ENCODE measurements at places on chromosomes 13 and 19.

DNA sequence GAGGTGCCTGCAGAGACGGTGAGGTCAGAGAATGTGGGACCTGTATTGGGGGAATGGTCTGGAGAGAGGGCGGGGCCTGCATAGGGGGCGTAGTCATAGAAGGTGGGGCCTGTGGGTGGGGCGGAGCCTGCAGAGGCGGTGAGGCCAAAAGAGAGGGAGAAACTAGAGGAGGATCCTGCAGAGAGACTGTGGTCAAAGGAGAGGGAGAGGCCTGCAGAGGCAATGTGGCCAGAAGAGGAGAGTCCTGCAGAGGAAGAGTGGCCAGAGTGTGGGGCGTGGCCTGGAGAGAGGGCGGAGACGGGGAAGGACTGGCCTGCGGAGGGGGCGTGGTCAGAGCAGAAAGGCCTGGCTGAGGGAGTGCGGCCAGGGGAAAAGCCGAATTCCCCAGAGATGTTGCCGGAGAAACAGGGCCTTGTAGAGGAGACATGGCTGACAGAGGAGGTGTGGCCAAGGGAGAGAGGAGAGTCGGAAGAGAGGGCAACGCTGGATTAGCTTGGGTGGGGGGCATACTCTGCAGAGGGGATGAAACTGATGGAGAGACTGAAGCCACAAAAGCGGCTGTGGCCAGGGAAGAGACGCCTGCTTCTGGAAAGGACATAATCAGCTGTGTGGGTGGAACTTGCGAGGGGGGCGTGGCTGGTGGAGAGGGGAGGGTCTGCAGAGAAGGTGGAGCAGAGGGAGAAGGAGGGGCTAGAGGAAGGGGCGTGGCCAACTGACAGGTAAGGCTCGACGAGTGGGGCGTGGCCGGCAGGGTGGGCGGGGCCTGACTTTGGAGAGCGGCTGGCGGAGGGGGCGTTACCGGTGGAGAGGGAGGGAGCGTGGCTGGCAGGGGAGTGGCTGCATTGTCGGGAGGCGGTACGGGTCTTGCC, 2.5 kb downstream of the PRR36 start:
- DNase-seq = peak; percentile 56

DNA sequence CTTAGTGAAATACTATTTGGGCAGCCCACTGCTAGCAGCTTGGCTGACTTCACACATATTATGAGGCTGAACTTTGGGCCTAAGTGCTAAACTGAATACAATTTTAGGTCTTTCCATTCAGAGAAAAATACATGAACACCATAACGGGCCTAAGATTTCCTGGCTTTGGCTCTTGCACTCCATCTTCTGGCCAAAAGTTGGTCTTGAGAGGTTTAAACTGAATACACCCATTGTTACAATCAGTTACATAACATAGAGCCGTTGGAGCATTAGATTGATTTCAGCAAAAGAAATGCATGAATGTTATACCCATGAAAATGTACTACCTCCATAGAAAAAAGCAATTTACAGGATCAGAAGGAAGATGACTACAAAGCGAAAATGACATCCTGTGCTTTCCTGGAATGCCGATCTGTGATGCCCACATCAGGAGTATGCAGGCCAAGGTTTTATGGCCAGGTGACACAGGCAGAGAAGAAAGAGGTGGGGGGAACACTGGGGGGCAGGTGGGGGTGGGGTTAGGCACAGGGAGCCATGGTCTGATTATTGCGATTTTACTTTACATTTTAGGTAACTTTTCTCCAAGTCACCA, 11.1 kb upstream of the SHISA2 start:
- no peak for DNase-seq

DNA sequence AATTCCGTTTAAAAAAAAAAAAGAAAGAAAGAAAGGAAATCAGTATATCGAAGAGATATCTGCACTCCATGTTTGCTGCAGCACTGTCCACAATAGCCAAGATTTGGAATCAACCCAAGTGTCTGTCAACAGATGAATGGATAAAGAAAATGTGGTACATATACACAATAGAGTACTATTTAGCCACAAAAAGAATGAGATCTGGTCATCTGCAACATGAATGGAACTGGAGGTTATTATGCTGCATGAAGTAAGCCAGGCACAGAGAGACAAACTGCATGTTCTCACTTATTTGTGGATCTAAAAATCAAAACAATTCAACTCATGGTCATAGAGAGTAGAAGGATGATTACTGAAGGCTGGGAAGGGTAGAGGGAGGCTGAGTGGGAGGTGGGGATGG, 16.3 kb downstream of the ZNF565 start:
- no peak for DNase-seq

DNA sequence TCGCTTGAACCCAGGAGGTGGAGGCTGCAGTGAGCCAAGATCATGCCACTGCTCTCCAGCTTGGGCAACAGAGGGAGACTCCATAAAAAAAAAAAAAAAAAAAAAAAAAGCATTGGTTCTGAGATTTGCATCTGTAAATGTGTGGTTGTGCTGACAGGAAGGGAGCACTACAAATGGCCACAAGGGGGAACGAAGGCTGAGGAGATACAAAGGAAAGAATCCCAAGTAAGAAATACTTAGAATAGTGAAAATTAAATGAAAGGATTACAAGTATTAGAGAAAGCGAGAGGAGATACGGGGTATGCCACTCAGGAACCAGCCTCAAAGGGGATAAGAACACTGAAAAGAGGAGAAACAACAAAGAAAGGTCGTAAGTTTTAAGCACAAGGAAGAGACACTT, 284.9 kb downstream of the KLF12 start:
- DNase-seq = no peak

GRCh38 chr13:27306364-27306763, 35.7 kb downstream of the RASL11A start:
- DNase-seq = no peak

- DNase-seq = no peak
Observed at GRCh38 chr13:22193070-22193469, 522.2 kb downstream of the FGF9 start.

- no peak for DNase-seq
Observed at GRCh38 chr19:18441804-18442788, 4.2 kb upstream of the ISYNA1 start.

GRCh38 chr13:21800837-21801616, 130.2 kb downstream of the FGF9 start:
- no peak for DNase-seq

DNA sequence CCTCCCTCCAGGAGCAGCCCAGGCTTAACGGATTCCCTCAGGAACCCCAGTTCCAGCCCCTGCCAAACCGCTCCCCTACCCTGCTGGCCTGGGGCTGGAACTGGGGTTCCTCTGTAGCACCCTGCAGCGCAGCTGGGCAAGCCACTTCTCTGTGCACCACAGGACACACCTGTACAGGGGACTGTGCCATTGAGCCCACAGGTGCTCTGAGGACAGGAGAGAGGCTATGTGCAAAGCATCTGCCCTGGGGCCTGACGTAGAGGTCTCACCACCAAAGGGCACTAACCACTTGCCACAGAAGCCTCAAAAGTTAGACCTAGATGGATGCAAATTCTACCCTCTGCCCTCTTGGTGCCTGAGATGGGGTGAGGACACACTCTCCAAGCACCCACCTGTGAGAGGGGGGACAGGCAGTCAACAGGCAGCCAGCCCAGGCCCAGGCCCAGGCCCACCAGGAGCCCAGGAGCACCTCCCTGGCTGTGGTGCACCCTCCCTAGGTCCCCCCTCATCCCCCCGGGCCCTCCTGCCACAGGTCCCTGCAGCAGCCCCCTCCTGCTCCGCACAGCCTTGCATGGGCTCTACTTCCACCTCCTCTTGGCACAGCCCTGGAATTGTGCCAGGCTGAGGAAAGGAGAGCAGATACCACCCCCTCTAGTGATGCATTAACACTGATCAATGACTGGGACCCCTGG, 27.6 kb upstream of the SLC35E1 start:
- DNase-seq = no peak

GRCh38 chr13:102333320-102334198, 68.3 kb downstream of the FGF14 start:
- no peak for DNase-seq

DNA sequence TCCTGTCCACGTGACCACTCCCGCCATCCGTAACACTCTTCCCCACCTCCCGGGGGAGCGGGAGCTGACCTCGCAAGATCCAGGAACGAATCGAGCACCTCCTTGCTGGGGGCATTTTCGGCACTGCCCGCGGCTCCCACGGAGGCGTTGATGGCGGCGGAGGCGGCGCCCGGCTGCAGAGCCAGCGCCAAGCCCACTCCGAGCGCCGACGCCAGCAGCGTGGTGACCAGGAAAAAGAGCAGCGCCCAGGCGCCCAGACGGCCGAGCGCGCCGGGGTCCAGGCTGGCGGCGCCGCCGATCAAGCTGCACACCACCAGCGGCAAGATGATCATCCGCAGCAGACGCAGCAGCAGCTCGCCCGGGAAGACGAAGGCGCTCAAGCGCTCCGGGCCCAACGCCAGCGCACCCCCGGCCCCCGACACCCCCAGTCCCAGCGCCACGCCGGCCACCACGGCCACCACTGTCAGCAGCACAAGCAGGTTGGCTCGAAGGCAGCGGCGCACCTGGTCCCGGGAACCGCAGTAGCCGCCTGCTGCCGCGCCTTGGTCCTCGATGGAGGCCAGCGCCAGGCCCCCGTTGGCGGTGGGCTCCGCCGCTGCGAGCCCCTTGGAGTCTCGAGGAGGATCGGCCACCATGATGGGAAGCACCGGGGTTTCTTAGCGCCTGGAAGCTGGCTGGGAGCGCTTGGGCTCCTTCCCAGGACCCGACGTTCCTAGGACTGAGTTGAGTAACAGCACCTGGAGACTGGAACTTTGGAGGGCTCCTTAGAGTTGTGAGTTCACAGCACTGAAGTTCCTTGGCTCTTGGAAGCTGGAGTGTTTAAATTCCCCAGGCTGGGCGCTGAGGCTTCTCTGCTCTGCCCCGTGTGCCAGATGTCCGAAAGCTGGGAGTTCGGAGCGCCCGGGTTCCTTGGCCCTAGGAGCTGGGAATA, 798 bp downstream of the SLC1A5 start:
- no peak for DNase-seq

DNA sequence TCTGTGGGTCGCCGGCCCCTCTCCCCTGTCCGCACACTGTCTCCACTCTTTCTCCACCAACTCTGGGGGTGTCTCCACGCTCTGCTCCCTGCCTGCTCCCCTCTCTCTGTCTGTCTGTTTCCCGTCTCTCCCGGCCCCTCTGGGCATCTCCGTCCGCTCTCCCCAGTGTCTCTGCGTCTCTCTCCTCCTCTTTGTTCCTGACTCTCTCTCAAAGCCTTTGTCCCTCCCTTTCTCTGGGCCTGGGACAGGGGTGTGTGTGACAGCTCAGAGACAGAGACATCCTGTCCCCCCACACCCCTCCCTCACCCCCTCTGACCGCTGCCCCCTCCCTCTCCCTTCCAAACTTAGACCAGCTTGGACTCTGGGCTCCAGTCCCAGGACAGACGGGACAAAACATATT, 668 bp upstream of the SBK3 start:
- no peak for DNase-seq

DNA sequence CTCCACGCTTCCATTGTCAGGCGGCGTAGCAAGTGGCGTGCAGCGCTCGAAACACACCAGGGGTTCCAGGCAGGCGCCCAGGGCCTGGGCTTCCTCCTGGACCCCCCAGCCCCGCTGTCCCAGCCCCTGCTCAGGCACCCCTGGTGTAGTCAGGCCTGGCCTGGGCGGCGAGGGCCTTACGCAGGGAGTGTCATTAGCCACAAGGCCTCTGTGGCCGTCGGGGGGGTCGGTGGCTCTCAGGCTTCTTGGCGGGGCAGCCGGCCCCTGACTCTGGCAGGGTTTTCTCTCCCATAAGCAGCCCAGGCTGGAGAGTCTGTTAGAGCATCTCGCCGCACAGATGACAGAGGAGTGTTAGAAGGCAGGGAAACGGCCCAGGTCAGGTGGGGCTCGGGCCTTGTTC, 116.7 kb downstream of the KDM4B start:
- DNase-seq = no peak

GRCh38 chr19:38265921-38266429, 1.6 kb downstream of the SPINT2 start:
- no peak for DNase-seq

- no peak for DNase-seq
Observed at GRCh38 chr13:73772449-73773167, 361.6 kb downstream of the KLF12 start.

- no peak for DNase-seq
Observed at GRCh38 chr13:99955107-99955746, 16.3 kb downstream of the ZIC5 start.
